ENCODE measurements at places on chromosomes 2 and 18.

GRCh38 chr2:196275646-196276352 is 104.4 kb upstream of the STK17B start:
- DNase-seq, result no peak

GRCh38 chr18:46481847-46482245 is 175.2 kb downstream of the LOXHD1 start:
- no peak for DNase-seq

- no peak for DNase-seq
Measured at GRCh38 chr2:46552079-46552478, 72.7 kb downstream of the TMEM247 start.

- no peak for DNase-seq
Measured at GRCh38 chr18:3931013-3931315, 481.0 kb downstream of the TGIF1 start.

DNA sequence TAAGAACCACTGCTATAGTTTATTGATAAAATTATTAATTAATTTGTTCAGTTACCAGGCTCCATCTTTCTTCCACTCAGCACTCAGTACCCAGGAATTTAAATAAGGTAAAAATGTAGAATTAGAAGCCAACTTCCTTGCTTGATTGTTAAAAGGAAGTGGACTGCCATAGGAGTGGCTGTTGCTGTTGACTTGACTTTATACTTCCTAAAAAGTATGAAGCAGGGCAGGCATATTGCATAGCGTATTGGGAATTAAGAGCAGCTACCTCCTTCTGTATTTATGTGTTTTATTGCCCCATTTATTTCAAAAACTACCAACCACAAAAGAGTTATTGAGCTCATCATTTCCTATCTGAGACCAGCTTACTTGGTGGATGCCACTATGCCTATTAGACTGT is 27.9 kb downstream of the PSMD1 start:
- DNase-seq, result no peak

GRCh38 chr2:126664639-126665038 is 8.7 kb downstream of the GYPC start:
- DNase-seq, result no peak

DNA sequence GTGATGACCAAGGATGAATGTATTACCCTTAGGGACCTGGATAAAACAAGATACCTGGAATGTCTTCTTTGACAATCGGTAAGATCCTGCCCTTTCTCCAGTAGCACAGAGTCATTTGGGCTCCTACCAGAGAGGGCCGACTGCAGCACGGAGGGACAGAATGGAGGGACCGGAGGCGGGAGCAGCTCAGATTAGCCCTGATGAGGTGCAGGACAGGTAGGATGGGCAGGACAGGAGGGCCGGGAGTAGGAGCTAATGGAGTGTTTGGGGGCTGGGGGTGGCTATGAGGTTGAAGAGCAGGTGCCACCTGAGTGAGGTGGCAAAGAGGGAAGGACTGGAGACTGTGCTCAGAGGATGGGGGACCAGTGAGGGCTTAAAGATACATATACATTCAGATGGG is 9.9 kb upstream of the PRELID3A start:
- no peak for DNase-seq

DNA sequence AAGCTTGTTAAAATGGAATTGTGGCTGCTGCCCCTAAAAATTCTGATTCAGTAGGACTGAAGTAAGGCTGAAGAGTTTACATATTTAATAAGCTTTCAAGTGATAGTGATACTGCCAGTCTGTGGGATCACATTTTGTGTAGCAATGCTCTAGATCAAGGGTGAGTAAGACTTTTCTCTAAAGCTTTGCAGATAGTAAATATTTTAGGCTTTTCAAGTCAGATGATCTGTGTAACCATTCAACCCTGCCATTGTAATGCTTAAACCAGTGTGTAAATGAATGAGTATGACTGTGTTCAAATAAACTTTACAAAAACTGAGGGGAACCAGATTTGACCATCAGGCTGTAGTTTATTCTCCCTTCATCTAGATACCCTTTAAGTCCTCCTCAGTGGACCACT is 92.7 kb downstream of the PIK3C3 start:
- no peak for DNase-seq

GRCh38 chr2:173451118-173451517 is 96.4 kb downstream of the CDCA7 start:
- no peak for DNase-seq

GRCh38 chr2:181446985-181447384 is 10.2 kb upstream of the ITGA4 start:
- no peak for DNase-seq

DNA sequence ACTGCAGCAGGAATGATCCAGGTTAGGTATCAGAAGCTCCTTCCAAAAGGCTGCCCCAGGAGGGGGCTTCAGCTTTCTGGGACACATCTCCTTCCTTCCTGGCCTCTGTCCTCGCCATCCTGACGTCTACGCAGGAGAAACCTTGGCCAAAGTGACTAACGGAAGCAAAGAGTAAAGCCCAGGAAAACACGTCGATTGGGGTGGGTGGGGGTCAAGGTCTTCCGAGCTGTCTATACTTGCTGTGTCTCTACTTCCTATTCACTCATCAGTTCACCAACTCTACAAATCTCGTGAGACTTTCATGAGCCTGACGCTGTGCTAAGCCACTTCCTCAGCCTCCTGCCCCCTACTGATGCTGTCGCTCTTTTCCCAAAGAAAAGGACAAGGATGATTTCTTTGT is 212.6 kb downstream of the TNS1 start:
- no peak for DNase-seq

DNA sequence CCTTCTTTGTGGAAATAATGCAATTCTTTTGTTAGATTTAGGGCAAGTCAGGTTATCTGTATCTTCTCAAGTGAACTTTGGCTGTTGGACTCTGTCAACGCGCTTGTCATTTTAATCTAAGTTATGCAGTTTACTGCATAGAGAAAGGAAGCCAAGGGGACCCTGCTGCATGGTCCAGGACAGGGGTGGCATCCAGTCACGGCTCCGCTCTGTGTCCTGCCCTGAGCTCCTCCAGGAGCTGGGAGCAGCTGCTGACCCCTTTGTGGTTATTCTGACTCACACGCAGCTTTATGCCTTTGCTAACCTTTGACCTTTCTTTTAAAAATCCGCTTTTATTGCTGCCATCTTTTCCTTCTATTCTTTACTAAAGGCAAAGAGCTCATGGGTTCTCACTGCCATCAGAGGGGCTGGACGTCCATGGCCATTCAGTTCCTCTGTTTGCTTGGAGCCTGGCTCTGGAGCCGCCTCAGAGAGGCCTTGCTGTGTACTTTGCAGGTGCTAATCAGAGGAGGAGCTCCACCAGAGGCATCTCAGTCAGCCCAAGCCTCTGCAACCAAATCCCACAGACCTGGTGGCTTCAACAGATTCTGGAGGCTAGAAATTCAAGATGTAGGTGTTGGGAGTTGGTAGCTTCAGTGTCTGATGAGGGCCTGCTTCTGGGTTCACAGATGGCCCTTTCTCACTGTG is 39.3 kb downstream of the SNTG2 start:
- no peak for DNase-seq

- no peak for DNase-seq
Measured at GRCh38 chr18:43277164-43277600, at the start of gene SYT4. Gene SYT4 (minus strand): TSS chr18:43277490. CDS start chr18:43277281, 209 bp downstream.

All from thoracic aorta (tissue), 2 donors.